Stimulated activated CD4-positive, alpha-beta T cell treated with anti-CD3 and anti-CD28 coated beads, Interleukin-15, amount 100 ng/mL, for 24 hours (primary cell): ENCODE measurements at places on chromosomes 6 and 20.

DNA sequence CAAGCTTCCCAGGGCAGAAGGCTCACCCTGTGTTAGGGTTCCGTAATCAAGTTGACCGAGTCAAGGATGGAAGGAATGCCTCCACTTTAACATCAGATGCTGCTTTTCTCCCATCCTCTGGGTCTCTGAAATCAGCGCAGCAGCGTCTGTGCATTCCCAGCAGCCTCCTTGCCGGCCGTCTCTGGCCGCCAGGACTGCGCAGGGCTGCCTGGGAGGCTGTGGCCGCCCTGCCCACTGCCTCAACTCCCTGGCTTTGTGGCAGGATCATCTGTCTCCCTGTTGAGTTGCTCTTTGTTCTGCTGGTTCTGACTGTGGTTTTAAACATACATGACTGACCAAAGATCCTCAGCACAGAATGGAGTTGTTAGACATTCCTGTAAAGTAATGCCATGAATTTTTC, 56.5 kb downstream of the DLL1 start:
- DNase-seq = no peak

GRCh38 chr20:24708411-24709295, 239.2 kb downstream of the SYNDIG1 start:
- DNase-seq = no peak

- DNase-seq = no peak
Observed at GRCh38 chr6:11271228-11272020, 39.0 kb upstream of the NEDD9 start.

GRCh38 chr20:18077157-18077556, 19.4 kb upstream of the OVOL2 start:
- DNase-seq = no peak

DNA sequence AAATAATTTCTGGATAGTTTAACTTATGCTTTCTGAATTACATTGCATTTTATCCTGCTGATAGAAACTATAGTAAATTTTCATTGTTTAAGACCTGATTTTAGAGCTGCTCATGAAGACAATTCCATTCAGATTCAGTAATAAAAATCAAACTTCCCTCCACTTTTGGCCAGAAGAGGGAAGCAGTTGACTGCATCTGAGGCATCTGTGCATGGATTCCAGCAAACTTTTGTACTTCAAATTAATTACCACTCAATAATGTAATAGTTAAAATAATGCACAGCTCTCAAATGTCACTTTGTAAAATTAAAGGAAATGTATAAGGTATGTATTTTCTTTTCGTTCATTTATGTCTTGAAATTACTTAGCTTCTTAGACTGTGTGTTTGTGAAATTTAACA, 64.2 kb upstream of the SLC35B3 start:
- DNase-seq = no peak
